ENCODE measurements at places on chromosomes 2 and 18. TPM values are rescaled to one million over a fixed set of nuclear protein-coding genes. Genes with fewer than 3 reads are reported as not detected.
A peak's percentile ranks its signal among the peaks of the same experiment; 100 is the strongest.

ANKRD29 gene
- total RNA-seq, result 6.1 TPM

FAM110C gene
- 3.6 TPM for total RNA-seq

LIMS2 gene
- total RNA-seq, result 3.8 TPM

BARD1 gene
- 39.3 TPM for total RNA-seq

GRCh38 chr2:12675352-12675795 is 41.4 kb upstream of the TRIB2 start:
- DNase-seq, result no peak

DNA sequence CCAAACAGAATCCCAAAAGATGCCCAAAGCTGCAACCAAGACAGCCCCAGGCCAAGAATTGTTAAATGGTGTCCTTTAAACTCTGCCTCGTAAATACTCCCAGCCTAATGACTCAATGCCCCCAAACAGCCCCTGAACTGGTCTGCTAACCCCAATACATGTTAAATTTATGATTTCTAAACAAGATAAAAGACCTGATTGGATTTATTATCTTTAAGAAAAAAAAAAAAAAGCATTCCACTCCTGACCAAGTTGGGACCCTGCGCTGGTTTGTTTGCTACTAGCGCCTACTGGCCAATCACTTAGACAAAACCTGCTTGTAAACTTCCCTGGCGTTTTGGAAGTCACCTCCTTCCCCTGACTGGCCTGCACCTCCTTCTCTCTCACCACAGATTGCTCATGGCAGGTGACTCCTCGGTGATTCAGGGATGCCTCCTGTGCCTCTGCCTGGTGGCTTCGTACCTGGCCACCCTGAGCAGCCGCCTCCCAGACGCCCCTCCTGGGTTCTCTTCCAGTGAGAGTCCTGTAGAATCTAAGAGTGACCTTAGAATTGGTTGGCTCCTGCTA is 121.3 kb downstream of the BCL11A start:
- no peak for DNase-seq

DNA sequence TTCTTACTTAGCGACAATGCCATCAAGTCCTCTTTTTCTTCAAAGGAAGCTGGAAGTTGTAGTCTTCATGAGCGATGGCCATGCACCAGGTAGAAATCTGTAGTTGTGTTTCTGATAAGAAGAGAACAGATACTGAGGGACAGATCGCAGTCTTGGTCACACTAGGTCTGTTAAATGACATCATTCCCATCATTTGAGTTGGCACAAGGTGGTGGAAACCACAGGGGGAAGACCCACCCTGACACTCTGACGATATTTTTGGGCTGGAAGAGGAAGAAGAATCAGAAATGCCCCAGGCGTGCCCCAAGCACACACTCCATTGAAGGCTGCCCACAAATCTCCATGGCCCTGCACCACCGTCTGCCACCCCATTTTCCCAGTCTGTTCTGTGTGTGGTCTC is 89.0 kb upstream of the BOD1L2 start:
- DNase-seq, result no peak

GRCh38 chr2:218997731-218998130 is 4.5 kb upstream of the CRYBA2 start:
- DNase-seq, result no peak

GRCh38 chr18:61782545-61782944 is 110.3 kb downstream of the RNF152 start:
- DNase-seq, result no peak

DNA sequence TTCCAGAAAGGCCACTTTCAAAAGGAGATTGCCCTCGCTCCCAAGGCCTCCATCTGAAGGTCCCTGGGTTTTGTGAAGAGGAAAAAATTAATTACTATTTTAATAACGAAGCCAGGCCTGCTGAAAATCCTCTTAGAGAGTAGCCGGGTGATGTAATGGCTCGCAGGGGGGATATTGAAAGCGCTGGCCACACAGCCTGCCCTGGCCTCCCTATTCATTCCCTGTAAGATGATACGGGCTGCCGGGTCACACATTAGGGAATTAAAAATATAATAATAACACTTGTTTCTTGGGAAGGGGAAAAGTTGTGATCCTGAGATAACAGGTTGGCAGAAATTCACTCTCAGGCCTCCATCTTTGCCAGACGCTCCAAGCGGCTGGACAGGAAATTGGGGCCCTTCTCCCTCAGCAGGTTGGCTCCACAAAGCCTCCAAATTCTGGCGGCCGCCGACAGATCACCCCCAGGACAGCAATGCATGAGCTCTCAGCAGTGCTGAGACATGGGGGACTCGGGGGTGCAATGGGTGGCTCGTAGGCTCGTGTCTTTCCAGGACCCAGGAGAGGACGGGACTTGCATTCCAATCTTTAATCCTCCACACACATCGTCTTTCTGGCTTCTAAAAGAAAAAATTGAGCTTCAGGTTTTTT is 299.9 kb upstream of the SALL3 start:
- no peak for DNase-seq

DNA sequence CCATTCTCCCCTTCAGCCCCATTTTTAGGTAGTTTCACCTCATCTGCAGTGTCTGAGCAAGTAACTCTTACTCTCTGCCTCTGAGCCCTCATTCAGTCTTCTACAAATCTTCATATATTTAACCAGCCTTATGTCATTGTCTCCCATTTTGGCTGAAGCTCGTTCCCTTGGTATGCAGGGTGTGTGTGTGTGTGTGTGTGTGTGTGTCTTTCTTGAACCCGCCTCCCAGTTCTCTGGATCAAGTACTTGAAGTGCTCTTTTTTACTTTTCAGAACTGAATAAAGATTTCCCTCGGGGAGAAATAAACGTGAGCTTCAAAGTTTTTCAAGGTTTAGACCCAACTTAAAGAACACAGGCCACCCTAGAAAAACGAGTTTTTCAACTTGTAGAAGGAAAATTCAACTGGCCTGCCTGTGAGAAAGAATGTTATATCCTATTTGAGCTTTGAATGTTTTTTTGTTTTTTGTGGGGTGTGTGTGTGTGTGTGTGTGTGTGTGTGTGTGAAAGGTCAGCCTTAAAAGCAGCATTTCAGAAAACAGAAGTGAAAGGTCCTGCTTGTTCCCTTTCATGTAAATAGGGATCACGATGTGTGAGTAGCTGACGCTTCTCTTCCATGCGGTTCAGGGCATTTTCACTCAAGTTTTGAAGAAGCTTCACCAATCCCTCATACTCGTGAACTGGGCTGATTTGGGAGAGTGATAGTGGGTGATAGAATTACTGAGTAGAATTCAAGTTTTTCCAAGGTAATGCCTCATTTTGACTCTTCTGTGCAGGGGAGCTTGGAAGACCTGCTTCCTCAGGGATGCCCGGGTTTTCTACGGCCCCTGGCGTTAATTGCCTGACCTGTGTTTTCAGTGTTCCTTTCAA is 50.6 kb upstream of the EML6 start:
- DNase-seq, result peak; percentile 22

Measured in skin of body (tissue), 3 donors.